Thyroid gland (tissue), 4 donors: ENCODE measurements at places on chromosomes 7 and 10. TPM values are rescaled to one million over a fixed set of nuclear protein-coding genes. Genes with fewer than 3 reads are reported as not detected.

DNA sequence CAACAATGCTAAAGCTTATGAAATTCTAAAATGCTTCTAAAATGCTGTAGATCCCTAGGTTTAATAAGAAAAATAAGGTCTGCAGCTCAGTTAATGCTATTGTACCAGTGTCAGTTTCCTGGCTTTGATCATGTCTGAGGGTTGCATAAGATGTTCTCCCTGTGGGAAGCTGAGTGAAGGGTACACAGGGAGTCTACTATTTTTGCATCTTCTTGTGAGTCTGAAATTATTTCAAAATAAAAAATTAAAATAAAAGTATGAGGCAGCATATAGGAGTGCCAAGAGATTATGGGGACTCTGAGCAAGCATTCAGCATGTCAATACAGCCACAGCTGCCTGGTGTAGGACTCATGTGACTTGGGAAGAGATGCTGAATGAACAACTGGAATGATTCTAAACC is 14.7 kb downstream of the CHST15 start:
- no peak for DNase-seq

GRCh38 chr7:24036033-24036412 is 248.0 kb upstream of the NPY start:
- DNase-seq = no peak

- peak; percentile 41 for DNase-seq
Observed at GRCh38 chr7:2843711-2844152, 376 bp downstream of the GNA12 start.

GRCh38 chr10:15254808-15255648 is 86.5 kb upstream of the NMT2 start:
- DNase-seq = no peak

Gene NFKB2
- 12.7 TPM for total RNA-seq

Gene ANKRD22
- total RNA-seq = not detected

DNA sequence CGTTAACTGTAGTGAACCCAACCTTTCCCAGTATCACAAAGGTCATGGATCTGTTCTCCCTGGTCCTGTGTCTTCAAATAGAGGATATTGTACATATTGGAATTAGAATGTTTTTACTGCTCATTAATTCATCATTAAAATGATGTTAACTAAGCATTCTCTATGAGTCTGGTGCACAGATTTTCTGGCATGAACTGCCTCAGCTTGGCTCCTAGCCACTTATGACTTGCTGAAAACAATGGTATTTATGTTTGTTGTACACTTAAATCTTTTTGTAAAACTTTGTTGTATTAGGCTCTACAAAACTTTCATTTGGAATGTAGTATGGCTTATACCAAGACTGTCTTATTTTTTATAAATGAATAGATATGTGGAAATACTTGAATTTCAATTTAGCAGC is 329.4 kb downstream of the TFEC start:
- no peak for DNase-seq
